Natural killer cell (primary cell): ENCODE measurements at places on chromosomes 11 and 22. TPM values are rescaled to one million over a fixed set of nuclear protein-coding genes. Genes with fewer than 3 reads are reported as not detected.

APOA4 gene
- not detected for total RNA-seq

POGLUT3 gene
- total RNA-seq = 9.1 TPM

- no peaks in the 10 kb centered on the region for H3K4me1 ChIP-seq
- DNase-seq = no peak
- no peak overlapping the region for H3K27ac ChIP-seq
- H3K27me3 ChIP-seq = no peaks in the 10 kb centered on the region
- no peaks in the 10 kb centered on the region for H3K36me3 ChIP-seq
Observed at GRCh38 chr11:71349627-71350026, 97.2 kb upstream of the SHANK2 start.

DNA sequence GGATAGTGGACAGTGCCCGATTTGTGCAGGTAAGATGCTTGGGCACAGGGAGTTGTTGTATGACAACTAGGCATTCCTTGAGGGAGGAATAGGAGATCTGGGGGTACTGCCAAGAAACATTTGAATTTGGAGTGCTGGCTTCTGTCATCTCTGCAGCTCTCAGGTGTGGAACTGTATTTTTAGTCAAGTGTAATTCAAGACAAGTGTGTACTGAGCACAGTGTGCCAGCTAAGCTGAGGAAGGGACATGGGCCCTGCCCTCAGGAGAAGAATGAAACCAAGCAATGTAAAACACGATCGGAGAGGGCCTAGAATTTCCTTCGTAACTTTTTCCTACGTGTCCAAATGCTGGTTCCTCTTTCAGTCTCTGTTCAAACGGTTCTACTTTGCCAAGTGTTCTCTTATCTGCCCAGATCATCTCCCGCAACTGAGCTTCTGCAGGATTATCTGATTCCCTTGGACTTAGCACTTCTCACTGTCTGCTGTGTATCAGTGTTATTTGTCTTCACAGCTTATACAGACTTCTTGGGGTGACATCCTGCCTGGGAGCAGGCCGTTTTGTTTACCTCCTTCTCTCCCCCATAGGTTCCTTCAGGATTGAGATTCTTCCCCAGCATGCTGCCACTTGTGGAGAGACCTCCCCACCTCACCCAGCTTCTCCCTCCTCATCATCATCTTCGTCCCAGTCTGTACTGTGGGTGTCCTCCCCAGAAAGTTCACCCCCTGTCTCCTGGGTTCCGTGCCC lies 27.6 kb downstream of the ART5 start:
- no peaks in the 10 kb centered on the region for H3K36me3 ChIP-seq
- no peaks in the 10 kb centered on the region for H3K27me3 ChIP-seq
- no peak overlapping the region for H3K27ac ChIP-seq
- peaks cover 9% of the 10 kb centered on the region for H3K4me1 ChIP-seq
